Sigmoid colon (tissue), 7 donors: ENCODE measurements at places on chromosomes 1 and 21. TPM values are rescaled to one million over a fixed set of nuclear protein-coding genes. Genes with fewer than 3 reads are reported as not detected.

Gene LRRC53
- not detected for total RNA-seq

- no peak for DNase-seq
Measured at GRCh38 chr1:43238085-43238484, 31.7 kb upstream of the TMEM125 start.

DNA sequence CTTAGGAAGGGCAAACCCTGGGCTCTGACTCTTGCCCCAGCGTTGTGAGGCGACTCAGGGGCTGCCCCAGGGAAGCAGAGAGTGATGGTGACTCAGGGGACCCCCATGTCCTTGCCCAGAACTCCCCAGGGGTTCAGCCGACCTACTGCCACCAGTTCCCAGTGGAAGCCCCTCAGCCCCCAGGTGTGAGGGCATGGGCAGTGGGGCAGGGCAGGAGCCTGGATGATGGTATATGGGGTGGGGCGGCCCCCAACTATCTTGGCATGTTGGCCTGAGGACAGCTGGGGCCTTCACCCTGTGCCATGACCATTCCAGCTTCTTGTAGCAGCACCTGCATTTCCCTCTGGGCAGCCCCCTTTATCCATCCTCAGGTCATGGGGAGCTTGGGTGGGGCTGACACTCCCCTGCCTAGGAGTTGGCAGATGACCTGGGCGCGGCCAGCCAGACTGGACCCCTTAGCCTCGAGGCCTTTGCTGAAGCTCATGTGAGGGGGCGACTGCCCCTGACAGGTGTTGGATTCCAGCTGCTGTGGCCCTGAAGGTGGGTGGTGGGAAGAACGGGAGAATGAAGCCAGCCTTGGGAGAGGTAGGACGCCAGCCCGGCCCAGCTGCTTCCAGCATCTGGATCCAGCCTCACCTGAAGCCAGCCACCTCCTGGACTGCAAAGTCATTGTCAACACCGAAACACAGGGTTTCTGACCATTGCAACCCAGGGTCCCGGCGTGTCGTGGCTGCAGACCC, 1.8 kb upstream of the FNDC10 start:
- DNase-seq = no peak

- peak; percentile 56 for DNase-seq
Measured at GRCh38 chr21:45957551-45957950, 24.0 kb upstream of the COL6A1 start.

- DNase-seq = no peak
Measured at GRCh38 chr1:54396261-54396933, 9.8 kb downstream of the SSBP3 start.

DNA sequence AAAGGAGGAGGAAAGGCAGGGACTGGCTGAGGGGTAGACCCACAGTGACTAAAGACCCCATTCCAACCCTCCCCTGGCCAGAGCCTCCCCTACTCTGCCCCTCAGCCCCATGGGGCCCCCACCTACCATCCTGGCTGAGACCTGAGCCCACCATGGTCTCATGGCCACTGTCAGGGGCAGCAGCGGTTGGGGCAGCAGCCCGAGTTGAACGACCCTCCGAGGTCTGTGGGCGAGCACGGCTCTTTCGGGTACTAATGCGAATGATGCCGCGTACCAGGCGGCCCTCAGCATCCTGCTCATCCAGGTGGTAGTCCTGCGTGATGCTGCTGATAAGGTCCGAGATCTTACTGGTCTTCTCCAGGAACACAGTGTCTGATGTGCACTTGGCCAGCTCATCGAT, 9.1 kb downstream of the KDF1 start:
- no peak for DNase-seq
